ENCODE measurements at places on chromosomes 3 and 15.

- DNase-seq, result no peak
These were observed 39.2 kb upstream of the GOLIM4 start for GRCh38 chr3:168134931-168135330.

GRCh38 chr3:114542359-114542758 lies 248.5 kb downstream of the TIGIT start:
- no peak for DNase-seq

GRCh38 chr15:33031324-33031821 lies 163.1 kb downstream of the FMN1 start:
- no peak for DNase-seq

DNA sequence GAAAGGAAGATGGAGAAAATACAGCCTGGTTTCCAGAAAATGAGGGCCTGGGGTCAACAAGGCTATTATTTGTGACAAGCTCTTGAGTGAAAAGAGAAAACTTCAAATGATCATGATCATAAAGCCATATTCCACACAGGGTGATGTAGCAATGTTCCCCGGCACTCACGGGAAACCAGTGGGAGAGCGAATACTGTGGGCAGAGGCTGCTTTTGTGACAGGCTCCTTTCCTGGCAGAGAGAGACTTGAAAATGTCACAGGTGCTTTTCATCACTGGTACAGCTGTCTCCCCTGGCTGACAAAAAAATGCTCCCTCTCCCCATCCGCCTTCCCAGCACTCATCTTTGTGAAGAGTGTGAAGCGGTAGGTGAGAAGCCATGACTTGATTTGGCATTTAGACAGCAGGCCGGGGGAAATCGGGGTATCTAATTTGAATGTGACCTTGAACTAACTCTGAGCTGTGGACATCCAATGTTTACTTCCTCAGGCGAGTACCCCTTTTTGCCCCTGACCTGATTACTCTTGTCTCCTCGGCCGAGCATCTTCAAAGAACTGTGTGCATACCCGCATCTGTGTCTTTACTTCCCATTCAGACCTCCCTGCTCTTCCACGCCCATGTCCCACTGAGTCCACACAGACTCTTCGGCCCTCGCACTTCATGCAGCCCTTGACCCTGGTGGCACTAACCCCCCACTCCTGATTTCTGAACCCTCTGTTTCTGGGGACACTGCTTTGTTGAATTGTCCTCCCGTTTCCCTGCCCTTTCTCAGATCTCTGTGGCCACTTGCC lies 23.2 kb downstream of the CA12 start:
- no peak for DNase-seq

DNA sequence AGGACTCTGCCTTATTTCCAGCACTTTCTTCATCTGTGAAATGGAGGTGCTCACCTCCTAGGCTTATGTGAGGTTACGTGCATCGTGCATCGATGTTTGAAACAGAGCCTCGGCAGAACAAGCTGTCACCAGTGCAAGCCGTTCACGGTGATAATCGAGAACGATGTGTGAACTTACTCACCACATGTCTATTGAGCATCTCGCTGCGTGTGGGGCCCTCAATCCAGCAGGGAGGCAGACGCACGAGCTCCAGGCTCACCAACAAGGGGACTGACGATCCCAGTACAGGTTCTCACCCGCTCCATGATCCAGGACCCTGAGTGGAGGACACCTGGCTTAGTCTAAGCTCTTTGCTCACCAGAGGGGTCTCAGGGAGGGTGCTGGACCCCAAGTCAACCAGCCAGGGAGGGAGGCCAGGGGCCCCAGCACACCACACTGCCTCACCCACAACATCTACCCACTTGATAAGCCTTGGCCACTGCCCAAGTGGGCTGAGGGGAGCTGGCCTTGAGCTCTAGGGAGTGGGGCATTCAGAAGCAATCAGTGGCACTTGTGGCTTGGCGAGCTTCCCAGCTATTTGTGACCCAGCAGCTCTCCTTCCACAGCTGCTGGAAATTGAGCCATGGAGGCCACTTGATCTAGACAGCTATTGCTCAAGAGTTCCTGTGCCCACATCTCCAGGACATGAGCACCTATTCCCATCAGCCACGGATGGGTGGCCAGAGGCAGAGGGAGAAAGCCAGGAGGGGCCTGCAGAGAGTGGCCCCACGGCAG lies 34.4 kb upstream of the SLC6A1 start:
- DNase-seq, result no peak

DNA sequence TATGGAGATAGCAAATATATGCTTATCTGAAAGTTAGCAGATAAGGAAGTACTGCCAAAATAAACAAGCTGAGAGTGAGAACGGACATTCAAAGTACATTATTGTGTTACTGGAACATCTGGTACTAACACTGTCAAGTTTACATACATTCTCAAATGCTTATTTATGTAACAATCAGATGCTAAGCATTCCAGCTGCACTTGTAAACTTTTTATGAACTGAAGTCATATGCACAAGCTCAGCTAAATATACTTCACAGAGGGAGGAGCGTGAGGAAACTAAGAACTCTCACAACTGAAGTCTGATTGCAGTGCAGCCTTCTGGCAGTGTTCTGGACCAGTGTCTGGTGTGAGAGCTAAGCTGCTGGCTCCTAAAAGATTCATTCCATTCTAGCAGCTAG lies 223.7 kb upstream of the NANOGP8 start:
- DNase-seq, result no peak

DNA sequence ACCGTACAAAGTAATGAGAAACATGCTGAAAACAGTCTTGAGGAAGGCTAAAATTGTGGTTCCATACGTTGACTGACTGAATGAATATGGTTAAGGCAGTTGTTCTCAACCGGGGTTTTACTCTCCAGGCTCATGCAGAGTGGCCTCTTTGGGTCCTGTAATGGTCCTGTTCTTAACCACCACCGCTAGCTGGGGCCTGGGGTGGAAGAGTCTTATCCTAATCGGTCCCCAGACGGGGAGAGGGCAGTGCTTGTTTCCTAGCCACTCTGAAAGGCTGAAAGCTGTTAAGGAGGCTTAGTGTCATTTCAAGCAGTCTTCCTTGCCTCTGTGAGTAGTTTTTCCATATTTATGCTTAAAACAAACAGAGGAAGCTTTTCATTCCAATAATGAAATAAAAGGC lies 32.0 kb downstream of the SELENOT start:
- no peak for DNase-seq

GRCh38 chr3:30894521-30895251 lies at the start of gene GADL1:
Gene GADL1 (minus strand): TSS chr3:30894661. CDS start chr3:30894614, 47 bp downstream.
- DNase-seq, result peak; percentile 40

DNA sequence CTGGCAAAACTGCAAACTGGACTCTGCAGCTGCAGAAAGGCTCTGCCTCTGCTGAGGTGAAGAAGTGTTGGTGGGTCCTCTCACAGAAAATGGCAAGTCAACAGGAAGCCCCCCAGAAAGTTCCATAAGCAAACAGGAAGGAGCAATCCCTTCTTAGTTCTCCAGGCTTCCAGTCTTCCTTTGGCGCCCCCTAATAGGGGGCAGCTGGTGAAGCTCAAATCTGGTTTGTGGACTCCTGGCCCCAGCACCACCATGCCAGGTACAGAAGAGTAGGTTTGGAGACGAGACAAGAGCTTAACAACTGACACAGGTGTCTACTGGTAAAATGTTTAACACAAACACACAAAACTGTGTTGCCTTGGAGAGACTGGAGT lies 35.5 kb downstream of the LEO1 start:
- no peak for DNase-seq

GRCh38 chr15:85584872-85585271 lies 204.5 kb downstream of the AKAP13 start:
- DNase-seq, result no peak

- peak; percentile 92 for DNase-seq
These were observed 365.5 kb downstream of the SHQ1 start for GRCh38 chr3:72482589-72483321.

DNA sequence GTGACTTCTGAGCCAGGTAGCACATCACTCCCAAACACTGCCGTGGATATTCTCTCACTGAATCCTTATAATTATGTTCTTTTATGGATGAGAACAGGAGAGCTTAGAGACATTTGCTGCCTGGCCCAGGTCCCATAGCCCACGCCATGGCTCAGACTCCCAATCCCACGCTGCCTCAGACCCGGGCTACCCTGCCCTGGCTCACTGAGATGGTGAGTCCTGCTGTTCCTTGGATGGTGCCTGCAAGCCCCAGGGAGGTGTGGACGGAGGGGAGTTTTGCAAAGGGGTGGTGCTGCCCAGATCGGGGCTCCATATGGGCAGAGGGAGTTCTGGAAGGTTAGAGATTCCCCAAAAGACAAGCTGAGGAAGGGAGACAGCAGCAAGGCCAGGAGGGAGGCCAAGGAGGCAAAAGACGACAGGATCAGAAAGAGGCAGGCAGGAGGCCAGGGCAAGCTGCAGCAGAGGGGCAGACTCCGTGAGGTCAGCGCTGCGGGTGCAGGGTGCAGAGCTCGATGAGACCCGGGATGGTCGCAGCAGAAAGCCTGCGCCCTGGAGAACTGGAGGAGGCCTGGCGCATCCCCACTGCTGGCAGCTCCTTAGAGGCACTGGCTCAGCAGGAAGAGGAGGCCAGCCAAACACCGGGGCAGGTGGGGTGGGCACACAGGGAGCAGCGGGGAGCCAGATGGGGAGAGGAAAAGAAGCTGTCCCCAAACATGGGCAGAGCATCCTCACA lies 95.7 kb upstream of the ALDH1A3 start:
- DNase-seq, result no peak

- DNase-seq, result no peak
These were observed 25.9 kb downstream of the FOXL2NB start for GRCh38 chr3:138972941-138973340.

DNA sequence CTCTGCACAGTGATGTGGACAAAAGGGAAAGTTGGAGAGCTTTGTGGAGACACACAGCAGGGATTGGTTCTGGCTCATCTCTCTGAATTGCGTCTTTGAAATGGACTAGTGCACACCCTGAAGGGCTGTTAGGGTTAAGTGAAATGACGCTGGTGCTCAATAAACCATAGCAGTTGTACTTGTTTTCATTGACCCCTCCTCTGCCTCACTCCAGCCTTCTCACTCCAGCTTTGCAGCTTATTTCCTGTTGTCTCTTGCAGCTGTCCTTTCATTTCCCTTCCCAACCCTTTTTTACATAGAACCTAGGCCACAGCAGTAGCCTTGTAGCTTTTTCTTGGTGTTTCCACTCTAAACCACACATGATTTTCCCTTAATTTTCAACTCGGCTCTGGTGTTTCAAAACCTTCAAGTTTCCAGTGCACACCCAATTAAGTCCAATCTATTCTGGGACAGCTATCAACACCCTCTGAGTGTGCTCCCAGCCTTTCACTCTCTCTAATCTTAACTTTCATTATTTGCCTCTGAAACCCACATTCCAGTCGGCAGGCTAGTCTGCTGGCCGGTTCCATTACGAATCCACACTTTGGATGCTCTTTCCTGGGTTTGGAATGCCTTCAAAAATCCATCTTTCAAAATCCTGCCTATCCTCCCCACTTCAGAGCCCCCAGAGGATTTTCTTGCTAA lies 6.4 kb downstream of the C3orf52 start:
- DNase-seq, result no peak

GRCh38 chr3:30510596-30510995 lies 95.8 kb upstream of the TGFBR2 start:
- no peak for DNase-seq

- no peak for DNase-seq
These were observed 970.6 kb downstream of the DIPK2A start for GRCh38 chr3:144942093-144942837.

DNA sequence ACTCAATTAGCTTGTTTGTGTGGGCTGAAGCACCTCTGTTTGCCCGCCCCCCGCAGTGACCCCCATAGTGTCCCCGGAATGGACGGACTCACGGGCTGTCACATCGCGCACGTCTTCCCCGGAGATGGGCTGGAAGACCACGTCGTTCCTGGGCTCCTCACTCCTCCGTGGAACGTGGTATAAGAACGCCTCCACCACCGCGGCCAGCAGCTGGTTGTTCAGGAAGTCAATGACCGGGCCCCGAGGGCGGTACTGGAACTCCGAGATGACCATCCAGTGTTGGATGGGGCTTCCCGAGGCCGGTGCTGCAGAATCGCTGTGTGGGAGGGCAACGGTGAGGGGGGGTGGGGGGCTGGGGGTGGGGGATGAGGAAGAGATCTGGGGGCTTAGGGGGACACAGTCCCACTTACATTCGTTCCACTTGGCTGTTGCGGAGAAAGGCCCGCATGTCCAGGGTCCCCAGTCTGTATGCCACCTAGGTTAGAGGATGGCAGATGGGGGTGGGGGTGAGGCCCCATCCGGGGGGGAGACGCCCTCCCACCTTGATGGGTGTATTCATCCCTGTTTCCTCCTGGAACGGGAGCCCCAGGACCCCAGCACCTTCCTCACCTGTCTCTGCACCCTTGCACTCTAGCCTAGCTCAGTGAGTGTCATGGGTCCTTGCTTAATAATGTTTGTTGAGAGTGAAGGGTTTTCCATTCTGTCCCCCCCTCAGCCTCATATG lies 30.2 kb downstream of the MUC20 start:
- no peak for DNase-seq

DNA sequence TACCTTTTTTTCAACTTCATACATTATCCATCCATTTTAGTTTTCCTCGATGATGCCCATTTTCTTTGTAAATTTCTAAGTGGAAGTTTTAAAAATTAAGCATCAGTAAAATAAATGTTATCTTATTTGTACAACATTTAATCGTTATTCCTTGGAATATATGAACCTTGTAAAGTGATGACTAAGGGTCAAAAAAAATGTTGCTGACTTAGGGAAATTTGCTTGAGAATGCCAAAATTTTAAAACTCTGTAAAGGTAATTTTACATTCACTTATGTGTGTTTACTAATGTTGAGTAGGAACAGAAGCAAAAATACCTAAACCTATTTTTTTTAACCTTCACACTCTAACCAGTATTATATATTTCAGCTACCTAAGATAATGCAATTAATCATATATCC lies 917.1 kb downstream of the VGLL3 start:
- no peak for DNase-seq

DNA sequence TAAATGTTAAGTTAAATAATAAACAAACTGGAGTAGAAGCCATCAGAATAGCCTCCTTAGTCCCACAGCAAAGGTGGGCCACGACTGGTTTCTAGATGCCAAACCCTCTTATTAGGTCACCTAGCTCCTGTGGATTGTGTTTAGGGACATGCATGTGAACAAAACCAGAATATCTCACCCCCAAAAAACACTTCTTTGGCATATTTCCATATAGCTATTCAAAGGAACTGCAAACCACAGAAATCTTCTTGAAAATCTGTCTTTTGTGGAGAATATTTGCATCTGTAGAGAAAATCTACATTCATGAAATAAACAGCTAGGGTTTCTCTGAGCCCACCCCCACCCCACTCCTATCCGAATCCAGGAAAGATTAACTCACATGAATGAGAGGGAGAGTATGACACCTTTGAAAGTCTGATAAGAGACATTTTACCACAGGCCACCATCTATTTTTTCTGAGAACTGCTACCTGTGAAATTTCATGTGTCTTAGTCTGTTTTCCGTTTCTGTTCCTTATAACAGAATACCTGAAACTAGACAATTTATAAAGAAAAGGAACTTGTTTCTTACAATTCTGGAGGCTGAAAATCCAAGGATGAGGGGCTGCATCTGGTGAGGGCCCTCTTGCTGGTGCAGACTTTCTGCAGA lies 159.4 kb downstream of the NEK10 start:
- DNase-seq, result no peak

- no peak for DNase-seq
These were observed 38.4 kb downstream of the RASGRF1 start for GRCh38 chr15:79051941-79052731.

Measured in stimulated activated CD4-positive, alpha-beta T cell treated with anti-CD3 and anti-CD28 coated beads, Interleukin-15, amount 100 ng/mL, for 24 hours (primary cell).